Mucosa of gallbladder (tissue), 1 donor: ENCODE measurements at places on chromosomes 1 and 21. TPM values are rescaled to one million over a fixed set of nuclear protein-coding genes. Genes with fewer than 3 reads are reported as not detected.

LCE2B gene
- total RNA-seq = not detected

FALEC gene
- total RNA-seq = 1.1 TPM

TRIM58 gene
- total RNA-seq = 0.66 TPM

SLC35F3 gene
- 0.12 TPM for total RNA-seq

KCNK1 gene
- 24.5 TPM for total RNA-seq

FAM43B gene
- 0.52 TPM for total RNA-seq

C1orf116 gene
- 45.1 TPM for total RNA-seq

LMX1A gene
- 0.12 TPM for total RNA-seq

NRIP1 gene
- total RNA-seq = 34.4 TPM

NIBAN1 gene
- total RNA-seq = 129 TPM

VAMP4 gene
- 14.2 TPM for total RNA-seq

CHIT1 gene
- total RNA-seq = 0.06 TPM

HSF2BP gene
- total RNA-seq = 0.26 TPM

VSIG8 gene
- not detected for total RNA-seq

PLEKHA6 gene
- total RNA-seq = 115 TPM

TMCC2 gene
- 2.8 TPM for total RNA-seq

P3R3URF gene
- not detected for total RNA-seq

CLDN17 gene
- not detected for total RNA-seq

C1orf226 gene
- total RNA-seq = 31.4 TPM

HEATR1 gene
- total RNA-seq = 18.9 TPM

CXADR gene
- total RNA-seq = 151 TPM

CACHD1 gene
- total RNA-seq = 3.8 TPM
